CD4-positive, alpha-beta T cell treated with Interleukin-2 at 100 ng/mL for 4 hours (primary cell): ENCODE measurements at places on chromosomes 2 and 18.

- no peak for DNase-seq
Observed at GRCh38 chr2:75053484-75054112, 95.2 kb downstream of the POLE4 start.

GRCh38 chr2:199457147-199458008, at the start of gene SATB2:
Gene SATB2, minus strand, starts transcription at chr2:199457939. Its CDS starts 1,902 bp downstream, at chr2:199456037.
- DNase-seq, result peak; percentile 26

- DNase-seq, result no peak
Observed at GRCh38 chr2:44789971-44790721, 151.4 kb upstream of the SIX3 start.

DNA sequence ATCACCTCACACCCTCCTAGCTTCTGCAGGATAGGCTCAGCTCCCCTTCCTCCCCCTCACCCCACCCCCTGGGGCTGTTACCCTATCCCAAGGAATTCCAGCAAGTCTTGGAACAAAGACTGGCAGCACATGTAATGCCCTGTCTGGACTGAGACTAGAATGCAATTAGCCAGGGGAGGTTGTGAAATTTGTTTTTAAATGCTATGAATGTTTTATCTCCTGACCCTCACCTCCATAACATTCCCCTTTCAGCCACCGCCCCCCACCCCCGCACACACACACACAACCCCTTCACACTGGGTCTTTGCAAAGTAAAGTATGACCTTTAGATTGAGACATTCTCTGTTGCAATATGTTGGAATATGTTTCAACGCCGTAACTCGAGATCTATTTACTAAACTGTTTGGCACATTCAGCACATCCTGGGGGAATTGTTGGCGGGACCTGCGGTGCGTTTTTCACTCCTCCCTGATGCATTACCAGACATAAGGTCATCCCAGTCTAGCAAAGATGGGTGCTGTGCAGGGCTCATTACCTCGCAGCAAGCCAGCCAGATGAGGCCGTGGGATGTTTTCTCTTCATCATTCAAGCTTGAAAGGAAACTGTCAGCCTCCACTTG, 290.7 kb upstream of the SLC14A2 start:
- DNase-seq, result no peak

- DNase-seq, result no peak
Observed at GRCh38 chr2:69304656-69305055, 82.4 kb downstream of the GFPT1 start.

- DNase-seq, result no peak
Observed at GRCh38 chr2:18518116-18519111, 42.0 kb downstream of the RDH14 start.

DNA sequence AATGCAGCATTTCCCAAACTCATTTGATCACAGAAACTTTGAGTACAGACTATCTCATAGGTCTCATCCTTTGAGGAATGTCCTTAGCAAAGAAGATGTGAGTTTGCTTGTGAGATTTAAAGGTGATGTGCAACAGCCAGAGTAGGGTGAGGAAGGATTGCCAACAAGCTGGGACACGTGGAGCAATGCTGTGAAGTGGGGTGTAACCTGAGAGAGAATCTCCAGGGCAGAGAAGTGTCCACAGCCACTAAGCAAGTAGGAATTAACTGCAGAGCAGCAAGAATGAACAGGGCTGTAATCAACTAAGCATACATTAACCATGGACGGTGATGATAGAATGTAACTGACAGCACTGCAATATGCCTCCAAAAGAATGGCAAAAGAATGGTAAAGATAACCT, 469.9 kb upstream of the NRP2 start:
- DNase-seq, result no peak

DNA sequence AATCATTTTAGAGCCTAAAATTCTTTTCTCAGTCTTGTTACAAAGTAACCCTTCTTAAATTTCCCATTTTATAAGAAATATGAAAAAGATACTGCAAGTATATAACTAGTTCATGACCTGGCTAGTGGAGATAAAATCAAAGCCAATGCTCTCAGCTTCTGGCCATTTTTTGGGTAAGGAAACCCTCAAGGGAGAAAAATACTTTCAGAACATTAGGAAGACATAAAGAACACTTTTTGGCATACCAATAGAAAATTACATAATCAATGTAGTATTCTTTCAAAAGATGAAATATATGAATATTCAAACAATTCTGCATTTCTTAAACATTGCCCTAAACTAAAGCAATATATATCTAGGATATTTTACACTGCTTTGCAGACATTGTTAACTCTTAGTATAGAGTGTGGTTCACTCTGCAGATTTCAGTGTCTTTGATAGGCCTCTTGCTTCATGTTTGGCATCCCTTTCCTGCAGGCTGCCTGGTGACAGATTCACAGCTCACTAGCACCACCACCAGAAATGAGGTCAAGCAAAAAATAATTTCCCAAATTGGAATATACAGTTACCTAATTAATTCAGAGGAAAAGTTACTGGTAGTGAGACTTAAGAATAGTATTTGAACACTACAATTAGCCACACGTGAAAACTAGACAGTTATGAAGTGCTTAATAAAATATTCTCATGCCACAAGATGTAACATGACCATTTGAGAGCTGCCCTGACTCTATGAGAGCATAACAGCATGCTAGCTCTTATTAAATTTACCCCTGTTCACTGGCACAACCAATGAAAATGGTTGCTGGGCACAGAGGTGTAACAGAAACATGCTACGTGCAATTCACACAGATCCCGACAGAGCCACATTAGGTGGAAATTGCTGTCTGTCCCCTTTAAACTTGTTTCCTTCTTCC, 36.0 kb downstream of the PAIP2B start:
- DNase-seq, result no peak

- DNase-seq, result no peak
Observed at GRCh38 chr2:229725716-229726574, 11.6 kb upstream of the DNER start.

DNA sequence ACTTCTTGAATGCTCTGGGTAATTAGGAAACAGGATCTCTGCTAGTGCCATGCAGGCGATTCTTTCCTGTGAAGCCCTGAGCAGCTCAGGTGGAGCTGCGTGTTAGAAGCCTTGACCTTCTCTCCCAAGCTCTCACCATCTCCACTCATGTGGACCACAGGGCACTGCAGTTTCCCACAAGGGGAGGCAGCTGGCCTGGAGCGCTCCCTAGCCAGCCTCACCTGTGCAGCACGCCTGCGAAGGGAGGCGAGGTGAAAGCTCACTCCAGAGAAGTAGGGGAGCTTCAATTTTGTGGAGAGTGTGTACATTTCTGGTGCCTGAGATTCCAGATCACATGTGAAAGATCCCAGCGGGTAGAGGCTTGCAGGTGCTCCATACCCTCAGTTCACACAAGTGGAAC, 11.1 kb upstream of the HES6 start:
- no peak for DNase-seq

DNA sequence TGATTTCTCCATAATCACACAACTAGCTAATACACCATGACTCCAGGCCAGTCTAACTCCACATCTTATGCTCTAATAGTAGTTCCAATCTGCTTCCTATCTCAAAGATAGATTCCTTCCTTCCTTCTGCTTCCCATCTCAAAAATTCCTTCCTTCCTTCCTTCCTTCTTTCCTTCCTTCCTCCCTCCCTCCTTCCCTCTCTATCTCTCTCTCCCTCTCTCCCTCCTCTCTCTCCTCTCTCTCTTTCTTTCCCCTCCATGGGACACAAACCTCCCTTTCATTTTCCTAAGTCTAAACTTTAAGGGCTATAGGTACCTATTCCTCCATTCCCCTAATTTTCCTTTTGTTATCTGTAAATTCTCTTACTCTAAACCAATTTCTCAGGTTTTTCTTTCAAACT, 62.5 kb downstream of the CCDC88A start:
- DNase-seq, result no peak

- no peak for DNase-seq
Observed at GRCh38 chr2:128732976-128733431, 414.3 kb upstream of the HS6ST1 start.

GRCh38 chr18:48615566-48616401, 77.0 kb downstream of the CTIF start:
- DNase-seq, result no peak

- no peak for DNase-seq
Observed at GRCh38 chr18:79934311-79935097, 16.9 kb downstream of the SLC66A2 start.

DNA sequence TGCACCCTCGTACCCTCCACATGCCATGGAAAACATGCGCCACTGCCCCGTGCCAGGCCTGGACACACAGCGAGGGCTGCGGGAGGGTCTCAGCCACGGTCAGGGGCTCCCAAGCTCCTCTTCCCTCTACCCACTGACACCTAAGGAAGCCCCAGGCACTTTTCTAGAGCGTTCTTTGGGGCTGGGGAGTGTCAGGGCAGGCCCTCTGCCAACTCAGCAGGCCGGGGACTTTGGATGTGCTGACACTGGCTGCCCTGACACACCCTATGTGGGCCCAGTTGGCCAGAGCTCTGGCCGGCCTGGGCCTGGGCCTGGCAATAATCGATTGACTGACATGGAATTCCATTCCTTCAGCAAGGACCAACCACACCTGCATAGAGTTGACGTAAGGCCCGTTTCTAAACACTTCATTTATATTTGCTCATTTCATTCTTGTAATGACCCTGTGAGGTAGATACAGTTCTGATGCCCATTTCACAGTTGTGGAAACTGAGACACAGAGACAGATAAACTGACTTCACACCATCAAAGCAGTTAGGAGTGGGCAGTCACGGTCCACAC, 70.5 kb downstream of the ZFP36L2 start:
- no peak for DNase-seq

GRCh38 chr2:72092111-72092510, 55.6 kb downstream of the CYP26B1 start:
- no peak for DNase-seq

DNA sequence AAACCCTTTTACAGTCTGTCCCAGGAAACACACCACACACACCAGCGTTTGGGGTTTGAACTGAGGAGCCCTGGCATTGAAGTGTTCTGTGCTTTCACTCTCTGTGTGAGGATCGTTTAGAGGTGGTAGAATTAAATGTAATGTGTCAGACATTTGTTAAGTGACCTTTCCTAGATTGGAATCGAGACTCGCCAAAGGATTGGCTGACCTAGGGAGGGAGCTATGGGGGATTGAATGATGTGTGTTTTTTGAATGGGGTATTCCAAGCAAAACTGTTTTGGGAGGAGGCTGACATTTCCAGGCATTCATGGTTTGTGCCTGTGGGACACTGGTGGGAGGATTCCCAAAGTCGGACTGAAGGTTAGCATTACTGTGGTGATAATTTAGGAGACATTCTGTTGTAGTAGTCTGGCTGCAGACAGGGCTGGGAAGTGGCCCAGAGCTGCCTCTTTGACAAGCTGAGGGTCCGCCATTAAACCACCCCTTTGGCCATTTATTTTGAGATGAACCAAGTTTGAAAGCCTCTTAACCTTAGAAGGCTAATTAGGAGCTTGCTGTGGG, 1.7 kb downstream of the MYO1B start:
- DNase-seq, result no peak

GRCh38 chr2:97733341-97734035, 20.1 kb downstream of the ZAP70 start:
- DNase-seq, result no peak

GRCh38 chr2:69494126-69494525, 56.9 kb upstream of the NFU1 start:
- no peak for DNase-seq

DNA sequence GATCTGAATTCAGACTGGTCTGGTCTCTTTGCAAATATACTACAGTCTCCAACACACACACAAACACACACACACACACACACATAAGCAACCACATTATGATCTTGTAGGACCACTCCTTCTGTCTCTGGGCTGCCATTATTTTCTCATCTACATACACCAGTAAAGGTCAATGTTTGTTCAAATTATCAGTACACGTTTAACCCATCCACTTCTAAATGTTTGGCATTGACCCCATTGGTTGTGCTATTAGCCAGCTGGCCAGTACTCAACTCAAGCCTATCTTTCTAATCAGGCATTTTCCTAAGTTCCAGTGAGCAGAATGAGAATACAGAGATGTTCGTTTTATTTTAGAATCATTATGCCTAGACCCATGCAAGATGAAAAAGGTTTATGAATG, 186.4 kb downstream of the CNTNAP5 start:
- no peak for DNase-seq

DNA sequence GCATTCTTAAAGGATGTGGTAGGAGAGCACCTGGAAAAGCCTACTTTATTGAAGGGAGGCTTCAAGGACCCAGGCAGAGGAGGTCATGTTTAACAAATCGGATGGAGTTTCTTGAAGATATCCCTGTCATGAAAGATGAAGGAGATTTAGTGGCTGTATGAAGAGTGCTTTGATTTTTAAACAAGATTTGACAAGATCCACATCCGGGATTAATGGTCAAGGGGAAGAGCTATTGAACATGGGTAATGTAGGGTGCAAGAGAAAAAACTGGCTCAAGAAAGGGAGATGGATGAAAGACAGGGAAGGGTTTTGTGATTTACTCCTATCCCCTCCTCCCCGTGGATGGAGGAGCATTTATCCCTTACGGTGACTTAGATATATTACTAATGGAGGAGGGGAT, 113.1 kb upstream of the OSR1 start:
- no peak for DNase-seq

DNA sequence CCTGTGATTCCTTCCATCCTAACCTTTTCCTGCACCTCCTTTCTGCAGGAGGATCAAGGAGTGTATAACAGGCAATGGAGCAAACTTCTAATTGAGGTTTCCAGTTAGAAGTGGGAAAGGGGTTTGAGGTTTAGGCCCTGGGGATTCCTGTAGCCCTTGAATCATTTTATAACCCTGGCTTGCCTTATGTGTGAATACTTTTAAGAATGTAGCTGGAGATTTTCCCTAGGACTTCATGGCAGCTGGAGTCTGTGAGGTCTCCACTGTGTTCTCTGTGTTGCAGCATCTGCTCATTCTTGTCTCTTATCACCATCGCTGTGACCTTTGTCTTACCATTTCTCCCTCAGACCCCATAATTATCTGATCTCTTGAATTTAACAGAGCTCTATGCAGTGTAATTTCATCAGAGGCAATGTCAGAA, 370.2 kb upstream of the SLC14A2 start:
- no peak for DNase-seq

GRCh38 chr2:6352906-6353515, 512.7 kb downstream of the CMPK2 start:
- no peak for DNase-seq

- no peak for DNase-seq
Observed at GRCh38 chr2:31831585-31831984, 179.2 kb downstream of the MEMO1 start.

- DNase-seq, result no peak
Observed at GRCh38 chr2:144780983-144781382, 261.1 kb upstream of the ZEB2 start.
